ENCODE measurements at places on chromosomes 4 and X.

- no peak for DNase-seq
Measured at GRCh38 chrX:43448688-43449087, 207.4 kb upstream of the MAOA start.

- no peak for DNase-seq
Measured at GRCh38 chr4:5993876-5994811, 24.1 kb downstream of the C4orf50 start.

GRCh38 chr4:57083090-57083489 is 27.1 kb downstream of the IGFBP7 start:
- no peak for DNase-seq

GRCh38 chrX:49166914-49167739 is 4.6 kb downstream of the MAGIX start:
- no peak for DNase-seq

GRCh38 chr4:4914965-4915845 is 55.7 kb downstream of the MSX1 start:
- DNase-seq: no peak

DNA sequence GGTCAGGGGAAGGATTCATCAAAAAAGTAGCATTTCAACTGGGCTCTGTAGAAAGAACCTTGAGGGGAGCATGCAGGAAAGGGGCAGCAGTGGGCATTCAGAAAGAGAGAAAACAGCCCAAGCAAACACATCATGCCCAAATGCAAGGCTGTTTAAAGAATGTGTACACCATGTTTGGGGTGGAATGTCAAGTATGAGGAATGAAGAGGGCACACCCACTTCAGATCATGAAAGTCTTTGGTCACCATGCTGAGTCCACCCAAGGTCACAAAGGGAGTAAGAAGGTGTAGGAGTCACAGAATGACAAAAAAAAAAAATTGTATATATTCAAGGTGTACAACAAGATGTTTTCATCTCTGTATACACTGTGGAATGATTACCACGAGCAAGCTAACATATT is 9.4 kb downstream of the S100G start:
- DNase-seq: no peak

DNA sequence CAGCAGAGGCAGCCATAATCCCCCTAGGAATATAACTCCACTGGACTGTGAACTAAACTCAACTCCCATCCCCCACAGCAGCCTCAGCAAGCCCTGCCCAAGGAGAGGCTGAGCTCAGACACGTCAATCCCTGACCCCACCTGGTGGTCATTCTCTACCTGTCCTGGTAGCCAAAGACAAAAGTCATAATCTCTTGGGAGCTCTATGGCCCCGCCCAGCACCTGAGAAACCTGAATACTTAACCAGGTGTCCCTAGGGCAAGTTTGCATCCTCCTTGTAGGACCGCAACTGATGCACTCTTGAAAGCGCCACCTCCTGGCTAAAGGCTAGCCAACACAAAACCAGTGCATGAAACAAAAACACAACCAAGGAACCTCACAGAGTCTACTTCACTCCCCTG is 18.4 kb downstream of the CT47B1 start:
- no peak for DNase-seq

- DNase-seq: no peak
Measured at GRCh38 chr4:129239088-129239487, 143.1 kb downstream of the C4orf33 start.

GRCh38 chrX:111467896-111468295 is 43.5 kb upstream of the SERTM2 start:
- no peak for DNase-seq

DNA sequence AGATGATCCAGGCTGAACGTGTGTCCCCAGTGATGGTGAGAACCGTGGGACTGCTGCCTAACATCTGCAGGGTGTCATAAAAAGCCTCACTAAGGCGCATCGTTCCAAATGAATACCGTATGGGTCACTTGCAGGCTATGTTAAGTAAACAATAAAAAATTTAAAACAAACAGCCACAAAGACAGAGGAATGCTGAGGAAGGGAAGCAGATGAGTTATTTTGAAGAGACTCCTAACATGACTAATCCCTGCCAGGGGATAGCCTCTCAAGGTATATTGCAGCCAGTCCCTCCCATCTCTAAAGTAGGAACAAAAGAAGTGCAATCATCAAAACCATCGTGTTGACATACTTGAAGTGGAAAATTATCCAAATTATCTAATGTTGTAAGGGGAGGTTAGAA is 83.8 kb downstream of the UNC5C start:
- peak; percentile 1 for DNase-seq

DNA sequence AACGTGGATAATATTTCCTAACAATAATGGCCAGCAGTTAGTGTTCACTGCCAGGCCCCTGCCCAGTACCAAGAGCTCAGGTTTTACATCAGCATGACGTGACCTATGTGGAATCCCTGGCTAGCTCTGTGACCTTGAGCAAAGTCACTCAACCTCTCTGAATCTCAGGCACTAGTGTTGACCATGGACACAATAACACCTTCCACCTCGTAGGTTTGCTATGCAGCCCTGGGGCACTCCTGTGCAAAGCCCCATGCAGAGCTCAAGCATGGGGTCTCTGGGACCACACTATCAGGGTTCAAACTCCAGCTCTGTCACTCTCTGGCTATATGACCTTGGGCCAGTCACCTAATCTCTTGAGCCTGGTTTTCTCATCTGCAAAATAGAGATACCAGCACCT is 38.7 kb upstream of the MSX1 start:
- DNase-seq: no peak

DNA sequence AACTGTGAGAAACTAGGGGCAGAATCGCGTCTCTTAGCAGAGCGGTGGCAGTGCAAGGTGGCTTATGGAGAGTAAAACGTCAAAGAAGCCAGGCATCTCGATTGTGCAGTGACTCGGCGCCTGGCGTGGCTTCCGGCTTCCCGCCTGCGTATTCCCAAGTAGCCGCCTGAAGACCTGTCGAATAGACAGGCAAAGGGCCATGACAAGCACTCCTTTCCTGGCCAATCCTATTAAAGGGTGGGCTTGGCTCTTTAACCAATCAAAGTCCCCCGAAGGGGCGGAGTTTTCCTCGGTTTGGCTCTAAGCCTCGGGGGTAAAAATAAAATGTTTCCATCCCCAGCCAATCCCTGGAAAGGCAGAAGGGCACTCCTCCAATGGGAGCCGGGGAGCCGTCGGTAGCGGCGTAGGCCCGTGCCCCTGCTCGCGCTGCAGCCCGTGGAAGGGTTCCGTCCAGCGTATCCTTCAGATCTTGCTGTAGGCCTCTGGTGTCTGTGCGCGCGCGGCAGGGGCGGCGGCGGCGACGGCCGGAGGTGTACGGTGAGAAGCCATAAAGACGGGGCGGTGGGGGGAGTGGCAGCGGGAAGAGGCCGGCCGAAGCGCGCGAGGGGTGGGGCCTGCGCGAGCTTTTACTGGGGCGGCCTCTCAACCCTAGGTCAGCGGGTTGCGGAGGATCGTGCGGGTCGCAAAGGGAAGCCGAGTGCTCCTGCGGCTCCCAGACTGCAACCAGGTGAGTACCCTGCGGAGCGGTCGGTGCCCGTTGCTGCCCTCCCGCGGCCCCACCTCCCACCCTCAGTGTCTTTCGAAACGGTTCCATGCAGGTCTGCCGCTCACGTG is at the start of gene KANTR:
TSS of gene KANTR (plus strand) at position 395 of the 834 bp plus-strand sequence. CDS start 30,131 bp downstream, outside the sequence.
- DNase-seq: peak; percentile 81

DNA sequence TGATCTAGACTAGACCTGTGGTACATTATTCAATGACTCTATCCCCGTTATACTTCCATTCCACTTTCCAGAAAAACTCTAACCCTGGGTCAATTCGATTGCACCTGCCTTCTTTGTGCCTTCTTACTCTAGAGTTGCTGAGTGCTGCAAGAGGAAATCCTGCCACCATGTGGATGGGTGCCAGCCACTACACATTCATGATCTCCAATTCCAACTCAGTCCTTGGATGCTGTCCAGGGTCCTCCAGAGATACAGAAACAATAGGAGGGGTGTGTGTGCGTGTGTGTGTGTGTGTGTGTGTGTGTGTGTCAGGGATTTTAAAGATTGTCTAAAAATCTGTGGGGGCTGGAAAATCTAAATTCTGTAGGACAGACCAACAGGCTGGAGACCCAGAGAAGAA is 42.9 kb upstream of the INTS6L start:
- DNase-seq: peak; percentile 3

- DNase-seq: no peak
Measured at GRCh38 chr4:5469861-5470260, 238.5 kb downstream of the EVC2 start.

DNA sequence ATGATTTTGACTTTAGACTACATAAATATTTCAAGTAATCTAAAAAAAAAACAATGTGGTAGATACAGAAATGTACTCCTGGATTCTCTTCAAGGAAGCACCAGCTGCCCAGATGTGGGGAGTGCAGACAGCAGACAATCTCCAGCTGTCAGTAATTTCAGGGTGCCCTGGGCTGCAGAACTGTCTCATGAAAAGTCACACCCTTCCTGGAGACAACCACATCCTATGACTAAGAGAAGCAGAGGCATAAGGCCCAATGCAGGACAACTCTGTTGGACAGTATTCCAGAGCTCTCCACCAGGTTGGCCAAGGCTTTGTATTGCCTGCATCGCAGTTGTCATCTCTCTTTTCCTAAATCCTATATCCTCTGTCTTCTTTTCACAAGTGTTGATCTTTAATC is 34.4 kb upstream of the BLTP1 start:
- no peak for DNase-seq

GRCh38 chr4:182019148-182019652 is 224.0 kb upstream of the TENM3 start:
- DNase-seq: no peak

DNA sequence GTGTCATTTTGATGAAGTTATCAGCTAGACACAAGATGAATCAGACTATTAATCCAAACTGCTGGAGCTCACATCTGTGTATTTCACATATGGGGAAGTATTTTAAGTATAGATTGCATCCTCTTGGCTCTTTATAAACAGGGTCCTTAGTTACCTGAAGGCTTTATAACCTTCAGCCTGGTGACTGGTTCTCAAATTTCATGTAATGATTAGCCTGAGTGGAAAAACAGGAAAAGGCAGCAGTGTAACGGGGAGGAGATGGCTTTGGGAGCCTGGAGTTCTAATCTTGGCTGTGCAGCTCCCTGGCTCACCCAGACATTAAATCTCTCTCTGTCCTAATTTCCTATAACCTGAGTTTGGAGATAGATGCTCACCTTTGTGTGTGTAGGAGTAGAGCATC is 103.8 kb upstream of the HPF1 start:
- no peak for DNase-seq

- DNase-seq: no peak
Measured at GRCh38 chr4:81647388-81647787, 175.7 kb upstream of the RASGEF1B start.

DNA sequence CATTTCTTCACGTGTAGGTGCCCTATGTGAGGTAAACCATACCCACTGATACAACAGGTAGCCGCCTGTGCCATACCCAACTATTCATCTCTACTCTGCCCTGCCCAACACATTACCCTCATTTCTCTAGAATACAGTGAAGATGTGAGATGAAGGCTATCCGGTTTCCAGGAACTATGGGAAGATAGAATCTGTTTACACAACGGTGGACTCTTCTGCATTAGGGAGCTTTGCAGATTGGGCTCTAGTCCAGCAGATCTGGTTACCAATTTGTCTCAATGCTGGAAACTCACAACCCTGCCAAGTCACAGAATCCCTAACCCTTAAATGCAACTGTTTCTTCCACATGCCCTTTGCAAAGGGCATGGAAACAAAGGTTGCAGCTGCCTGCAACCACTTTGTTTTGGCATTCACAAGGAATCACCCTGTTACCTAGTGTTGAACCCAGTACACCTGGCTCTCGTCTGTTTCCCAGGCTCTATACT is 6.4 kb upstream of the SLAIN2 start:
- no peak for DNase-seq

GRCh38 chr4:186981161-186981560 is 257.5 kb upstream of the FAT1 start:
- DNase-seq: no peak

DNA sequence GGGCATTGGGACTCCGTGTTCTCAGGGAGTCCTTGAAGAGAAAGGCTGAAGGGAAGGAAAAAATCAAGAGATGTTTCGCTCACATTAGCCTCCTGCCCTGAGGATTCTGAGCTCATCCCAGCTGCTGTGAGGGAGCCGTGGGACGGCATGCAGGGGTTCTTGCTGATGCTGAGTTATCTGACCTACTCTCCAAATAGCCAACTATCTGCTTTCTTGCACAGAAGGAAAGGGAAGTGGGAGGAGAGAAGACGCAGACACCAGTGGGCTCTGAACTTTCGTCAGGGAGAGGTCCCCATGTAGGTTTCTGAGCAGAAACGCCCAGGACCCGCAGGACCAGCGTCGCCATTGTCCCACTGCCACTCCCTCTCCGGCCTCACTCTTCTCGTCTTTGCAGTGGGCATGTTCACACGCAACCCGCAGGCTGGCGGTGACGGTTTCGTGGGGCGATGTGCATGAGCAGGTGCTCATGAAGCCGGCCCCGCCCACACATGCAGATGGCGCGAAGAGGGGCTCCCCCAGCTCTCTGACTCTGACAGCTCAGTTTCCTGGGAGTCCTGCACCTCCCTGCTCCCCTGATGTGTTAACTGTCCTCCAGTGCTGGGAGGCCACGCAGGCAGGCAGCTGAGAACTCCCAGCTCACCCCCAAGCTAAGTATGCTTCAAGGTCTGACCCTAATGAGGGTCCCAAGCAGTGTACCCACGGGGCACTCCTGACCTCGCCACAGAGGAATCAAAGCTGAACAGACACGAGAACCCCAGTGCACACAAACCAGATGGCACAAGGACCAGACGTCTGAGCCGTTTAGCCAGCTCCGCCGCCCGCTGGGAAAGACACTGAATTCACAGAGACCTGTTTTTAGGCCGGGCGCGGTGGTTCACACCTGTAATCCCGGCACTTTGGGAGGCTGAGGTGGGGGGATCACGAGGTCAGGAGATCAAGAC is 13.6 kb upstream of the ABLIM2 start:
- no peak for DNase-seq

- no peak for DNase-seq
Measured at GRCh38 chrX:2374086-2374485, 126.7 kb downstream of the DHRSX start.

DNA sequence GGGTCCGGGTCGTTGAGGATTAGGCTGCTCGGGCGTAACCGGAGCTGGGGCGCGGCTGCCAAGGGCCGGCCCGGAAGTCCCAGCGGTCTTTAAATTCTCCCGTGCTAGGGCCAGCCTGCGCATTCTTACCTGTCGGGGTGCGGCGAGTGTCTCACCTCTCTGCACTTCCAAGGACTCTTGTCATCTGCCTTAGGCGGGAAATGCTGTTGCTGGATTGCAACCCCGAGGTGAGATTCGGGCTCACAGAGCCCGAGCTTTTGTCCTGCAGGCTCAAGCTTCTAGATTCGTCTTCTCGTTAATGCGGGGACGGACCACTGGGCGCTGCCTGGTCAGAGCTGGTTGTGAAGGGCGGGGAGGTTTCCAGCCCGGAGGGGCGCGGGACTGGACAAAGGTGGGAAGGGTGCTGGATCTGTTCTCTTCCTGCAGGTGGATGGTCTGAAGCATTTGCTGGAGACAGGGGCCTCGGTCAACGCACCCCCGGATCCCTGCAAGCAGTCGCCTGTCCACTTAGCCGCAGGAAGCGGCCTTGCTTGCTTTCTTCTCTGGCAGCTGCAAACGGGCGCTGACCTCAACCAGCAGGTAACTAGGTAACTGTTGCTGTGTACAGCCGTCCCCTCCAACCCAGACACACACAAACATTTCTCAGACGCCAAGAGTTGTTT is at the start of gene ANKRD37:
TSS of gene ANKRD37 (plus strand) at position 118 of the 662 bp plus-strand sequence. CDS start at position 201, 83 bp downstream.
- DNase-seq: no peak
